ENCODE measurements at places on chromosomes 1 and 21. TPM values are rescaled to one million over a fixed set of nuclear protein-coding genes. Genes with fewer than 3 reads are reported as not detected.

The C1orf185 gene
- total RNA-seq = not detected

The CD1B gene
- not detected for total RNA-seq

DNA sequence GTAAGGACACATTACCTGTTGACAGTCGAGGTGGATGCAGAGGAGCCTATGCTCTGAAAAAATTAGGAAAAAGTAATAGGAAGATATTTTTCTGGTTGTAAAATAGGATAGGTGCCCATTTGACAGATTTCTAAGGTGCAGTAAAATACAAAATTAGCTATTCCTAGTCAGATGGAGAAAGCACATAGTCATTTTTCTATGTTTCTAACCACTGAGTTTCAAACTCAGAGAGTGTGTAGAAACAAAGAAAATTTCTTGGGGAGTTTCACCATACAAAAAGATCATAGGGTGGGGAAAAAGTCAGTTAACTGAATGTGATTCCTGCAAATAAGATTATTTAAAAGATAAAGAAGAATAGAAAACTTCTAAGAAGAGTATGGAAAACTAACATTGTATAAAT, 666.9 kb downstream of the KCNT2 start:
- DNase-seq = no peak

DNA sequence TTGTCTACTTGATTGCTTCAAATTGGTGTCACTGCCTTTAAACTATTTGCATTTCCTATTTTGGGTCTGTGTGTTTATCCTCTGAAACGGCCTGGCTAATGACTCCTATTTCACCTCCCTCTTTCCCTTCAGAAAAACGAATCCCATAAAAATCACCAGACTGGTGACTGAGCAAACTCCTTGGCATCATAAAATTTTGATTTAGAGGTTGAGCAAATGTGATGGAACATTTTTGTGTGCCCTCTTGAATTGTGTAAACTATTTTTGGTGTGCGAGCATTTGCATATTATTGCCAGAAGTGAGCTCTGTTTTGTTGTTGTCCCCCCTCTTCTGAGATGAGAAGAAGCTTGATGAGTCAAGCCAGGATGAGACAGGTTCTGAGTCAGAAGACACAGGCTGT, 316.1 kb downstream of the AJAP1 start:
- DNase-seq = no peak

DNA sequence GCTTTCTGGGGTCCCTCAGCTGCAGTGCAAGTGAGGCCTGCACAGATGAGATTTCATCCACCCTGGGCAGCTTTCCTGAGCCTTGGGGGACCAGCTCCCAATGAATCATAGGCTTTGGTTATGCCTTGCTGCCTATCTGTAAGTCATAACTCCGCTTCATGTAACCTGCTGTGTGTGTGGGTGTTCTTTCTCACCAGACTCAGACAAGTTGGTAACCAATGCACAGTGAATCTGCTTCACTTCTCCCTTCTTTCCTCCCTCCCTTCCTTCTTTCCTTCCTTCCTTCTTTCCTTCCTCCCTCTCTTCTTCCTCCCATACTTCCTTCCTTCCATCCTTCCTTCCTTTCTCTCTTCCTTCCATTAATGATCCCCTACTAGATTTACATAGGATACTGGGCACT, 34.4 kb upstream of the PSMB2 start:
- DNase-seq = no peak

DNA sequence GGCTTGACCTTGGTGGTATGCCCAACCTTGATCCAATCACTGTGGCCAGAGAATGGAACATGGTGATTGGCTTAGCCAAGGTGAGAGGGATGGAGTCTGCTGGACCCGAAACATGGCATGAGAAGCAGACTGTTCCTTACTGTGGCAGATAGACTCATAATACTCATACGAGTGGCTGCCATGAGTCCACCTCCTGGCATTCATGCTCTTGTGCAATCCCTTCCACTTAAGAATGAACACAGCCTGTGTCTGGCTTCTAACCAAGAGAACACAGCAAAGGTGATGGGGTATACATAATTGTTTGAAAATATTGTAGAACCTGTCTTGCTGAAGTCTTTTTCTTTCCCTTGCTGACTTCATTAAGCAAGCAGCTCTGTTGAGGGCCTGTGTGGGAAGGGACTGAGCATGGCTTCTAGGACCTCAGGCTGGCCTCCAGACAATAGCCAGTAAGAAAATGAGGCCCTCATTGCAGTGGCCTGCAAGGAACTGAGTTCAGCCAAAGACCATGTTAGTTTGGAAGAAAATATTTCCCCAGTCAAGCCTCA, 85.9 kb downstream of the ZNF281 start:
- no peak for DNase-seq

DNA sequence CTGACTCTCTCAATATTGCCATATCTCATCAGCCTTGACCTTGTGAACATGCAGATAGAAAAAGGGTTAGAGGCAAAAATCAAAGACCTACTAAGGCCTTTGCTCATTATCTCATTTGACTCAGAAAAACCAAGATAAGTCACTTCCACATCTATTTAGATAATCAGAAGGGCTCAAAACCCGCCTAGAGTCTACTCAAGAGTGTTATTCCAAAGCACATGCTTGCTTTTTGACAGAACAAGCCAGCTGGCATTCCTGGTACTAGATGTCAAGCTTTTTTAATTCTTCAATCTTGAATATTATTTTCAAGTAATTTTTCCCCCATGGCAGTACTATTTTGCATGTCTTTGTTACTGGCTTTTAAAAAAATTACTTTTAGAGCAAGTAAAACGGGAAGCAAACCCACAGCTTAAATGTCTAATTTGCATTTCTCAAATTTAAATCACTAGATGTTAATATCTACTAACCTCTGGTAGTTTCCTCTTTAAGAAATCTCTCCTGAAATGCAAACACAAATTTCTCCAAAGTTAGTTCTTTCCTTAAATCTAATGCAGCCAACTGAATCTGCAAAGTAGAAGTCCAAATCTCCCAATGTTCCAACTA, 51.5 kb downstream of the APP start:
- DNase-seq = no peak

- no peak for DNase-seq
Measured at GRCh38 chr1:33517596-33518250, 45.3 kb downstream of the ZSCAN20 start.

DNA sequence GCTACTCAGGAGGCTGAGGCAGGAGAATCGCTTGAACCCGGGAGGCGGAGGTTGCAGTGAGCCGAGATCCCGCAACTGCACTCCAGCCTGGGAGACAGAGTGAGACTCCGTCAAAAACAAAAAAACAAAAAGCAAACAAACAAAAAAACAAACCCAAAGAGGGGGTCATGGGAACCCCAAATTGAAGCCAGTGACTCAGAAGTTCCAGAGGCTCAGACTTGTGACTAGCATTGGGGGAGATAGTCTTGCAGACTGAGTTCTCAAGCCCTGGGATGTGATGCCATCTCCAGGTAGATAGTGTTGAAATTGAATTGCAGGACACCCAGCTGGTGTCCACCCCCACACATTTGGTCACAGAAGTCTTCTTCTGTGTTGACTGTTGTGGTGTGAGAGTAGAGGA, 24.9 kb upstream of the ENO1 start:
- DNase-seq = no peak

DNA sequence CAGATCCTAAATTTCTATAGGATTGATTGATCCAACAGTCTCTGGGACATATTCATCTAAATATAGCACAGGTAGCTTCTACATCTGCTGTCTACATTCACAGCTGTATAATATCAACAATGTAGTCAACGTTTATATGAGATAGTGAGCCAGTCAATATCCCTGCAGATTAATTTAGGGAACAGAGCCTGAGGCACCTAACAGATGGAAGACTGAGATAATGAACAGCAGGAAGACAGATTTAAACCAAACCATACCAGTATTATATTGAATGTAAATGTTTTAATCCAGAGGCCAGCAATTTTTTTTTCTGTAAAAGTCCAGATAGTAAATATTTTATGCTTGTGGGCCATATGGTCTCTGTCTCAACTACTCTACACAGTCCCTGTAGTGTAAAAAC, 2072.4 kb downstream of the MRPL39 start:
- DNase-seq = no peak

DNA sequence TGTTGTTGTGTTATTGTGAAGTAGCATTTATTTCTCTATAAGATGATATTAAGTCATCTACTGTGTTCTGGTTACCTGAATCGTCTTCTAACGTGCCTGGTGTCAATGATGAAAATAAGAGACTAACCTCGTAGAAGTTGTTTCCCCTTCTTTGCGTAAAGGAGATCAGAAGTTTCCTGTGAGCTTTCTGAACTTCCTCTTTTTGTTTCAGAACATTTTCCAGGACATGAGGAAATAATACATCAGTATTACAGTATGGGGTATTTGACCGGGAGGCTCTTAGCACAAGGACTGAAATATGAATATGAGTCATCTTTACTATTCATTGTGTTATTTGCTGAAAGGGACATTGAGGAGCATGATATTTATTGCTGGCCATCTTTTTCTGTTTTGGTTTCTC, 1.3 kb downstream of the ST6GALNAC3 start:
- DNase-seq = no peak

DNA sequence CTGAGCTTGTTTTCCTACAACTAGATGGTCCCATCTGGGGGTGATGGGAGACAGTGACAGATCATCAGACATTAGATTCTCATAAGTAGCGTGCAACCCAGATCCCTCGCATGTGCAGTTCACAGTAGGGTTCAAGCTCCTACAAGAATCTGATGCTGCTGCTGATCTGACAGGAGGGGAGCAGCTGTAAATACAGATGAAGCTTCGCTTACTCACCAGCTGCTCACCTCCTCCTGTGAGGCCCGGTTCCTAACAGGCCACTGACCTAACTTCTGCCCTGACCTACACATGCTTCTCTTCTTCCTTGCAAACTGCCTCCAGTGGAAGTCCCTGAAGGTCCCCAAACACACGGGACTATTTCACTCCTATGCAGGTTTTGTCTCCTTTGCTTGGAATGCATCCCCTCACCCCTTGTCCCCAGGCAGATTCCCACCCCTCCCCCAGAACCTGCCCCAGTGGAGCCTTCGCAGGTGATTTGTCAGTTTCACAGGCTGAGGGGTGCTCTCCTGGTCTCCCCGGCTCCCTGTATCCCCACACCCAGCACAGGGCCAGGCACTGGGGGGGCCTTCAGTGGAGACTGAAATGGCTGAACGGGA, 5.7 kb upstream of the ZBTB48 start:
- no peak for DNase-seq

- no peak for DNase-seq
Measured at GRCh38 chr1:38870996-38871395, 2.2 kb downstream of the MYCBP start.
